HTR-8/SVneo (cell line): ENCODE measurements at places on chromosomes 6 and 20.

- DNase-seq: no peak
Measured at GRCh38 chr6:40738551-40739193, 151.5 kb upstream of the LRFN2 start.

GRCh38 chr6:159056003-159056402 lies 11.2 kb upstream of the TAGAP start:
- no peak for DNase-seq

DNA sequence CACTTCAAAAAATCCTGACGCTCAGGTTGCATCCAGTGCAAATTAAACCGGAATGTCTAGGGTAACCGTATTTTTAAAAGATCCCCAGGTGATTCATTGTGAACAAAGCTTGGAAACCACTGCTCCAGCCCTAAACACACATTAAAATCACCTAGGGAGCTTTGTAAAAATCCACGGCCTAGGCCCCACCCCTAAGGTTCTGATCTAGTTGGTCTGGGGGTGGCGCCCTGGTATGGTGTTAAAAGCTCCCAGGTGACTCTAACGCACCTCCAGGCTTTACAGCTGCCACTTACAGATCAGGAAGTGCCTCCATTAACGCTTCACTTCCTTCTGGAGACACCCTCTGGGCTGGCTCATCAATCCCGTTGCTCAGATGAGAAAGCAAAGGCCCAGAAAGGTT lies 92.2 kb downstream of the GRM4 start:
- DNase-seq: no peak

DNA sequence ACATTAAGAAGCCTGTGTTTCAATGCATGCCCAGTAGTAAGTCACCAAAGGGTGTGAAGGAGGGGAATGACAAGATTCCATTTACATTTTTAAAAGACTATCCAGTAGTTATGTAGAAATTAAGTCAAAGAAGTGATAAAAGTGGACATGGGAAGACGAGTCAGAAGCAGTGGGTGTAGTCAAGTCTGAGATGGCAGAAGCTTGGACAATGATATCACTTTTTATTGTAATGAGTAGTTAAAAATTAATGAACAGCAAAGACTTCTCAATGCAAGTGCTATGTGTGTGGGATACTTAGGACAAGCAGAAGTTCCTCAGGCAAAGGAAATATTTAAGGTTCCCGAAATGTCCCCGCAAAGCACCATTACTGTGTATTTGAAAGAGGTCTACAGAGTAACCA lies 156.0 kb downstream of the DST start:
- DNase-seq: no peak

DNA sequence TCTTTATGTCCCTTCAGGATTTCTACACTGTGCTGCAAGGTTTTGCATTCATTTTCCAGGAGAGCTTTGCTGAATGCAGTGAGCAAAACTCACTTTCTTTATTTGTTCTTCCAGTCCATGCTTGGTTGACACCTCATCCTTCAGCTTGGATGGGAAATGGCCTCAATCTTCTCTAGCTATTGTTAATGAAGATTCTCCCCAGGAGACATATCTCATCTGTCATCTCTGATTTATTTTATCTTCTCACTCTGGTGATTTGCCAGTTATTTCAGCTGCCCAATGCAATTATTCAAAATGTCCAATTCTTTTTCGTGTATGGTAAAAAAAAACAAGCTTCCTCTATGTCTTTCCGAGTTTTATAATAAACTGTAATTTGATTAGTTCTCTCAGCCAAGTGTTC lies 77.9 kb upstream of the PAK5 start:
- no peak for DNase-seq

DNA sequence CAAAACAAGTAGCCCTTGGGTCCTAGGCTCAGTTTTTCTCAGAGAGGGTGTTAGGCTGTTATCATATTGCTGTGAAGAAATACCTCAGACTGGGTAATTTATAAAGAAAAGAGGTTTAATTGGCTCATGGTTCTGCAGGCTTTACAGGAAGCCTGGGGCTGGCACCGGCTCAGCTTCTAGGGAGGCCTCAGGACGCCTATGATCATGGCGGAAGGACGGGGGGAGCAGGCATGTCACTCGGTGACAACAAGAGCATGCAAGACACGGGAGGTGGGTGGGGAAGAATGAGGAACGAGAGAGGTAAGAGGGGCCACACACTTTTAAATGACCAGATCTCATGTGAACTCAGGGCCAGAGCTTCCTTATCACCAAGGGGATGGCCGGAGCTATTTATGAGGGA lies 26.9 kb downstream of the CDH26 start:
- DNase-seq: no peak

GRCh38 chr20:49983848-49984408 lies 1.1 kb downstream of the SNAI1 start:
- DNase-seq: no peak

DNA sequence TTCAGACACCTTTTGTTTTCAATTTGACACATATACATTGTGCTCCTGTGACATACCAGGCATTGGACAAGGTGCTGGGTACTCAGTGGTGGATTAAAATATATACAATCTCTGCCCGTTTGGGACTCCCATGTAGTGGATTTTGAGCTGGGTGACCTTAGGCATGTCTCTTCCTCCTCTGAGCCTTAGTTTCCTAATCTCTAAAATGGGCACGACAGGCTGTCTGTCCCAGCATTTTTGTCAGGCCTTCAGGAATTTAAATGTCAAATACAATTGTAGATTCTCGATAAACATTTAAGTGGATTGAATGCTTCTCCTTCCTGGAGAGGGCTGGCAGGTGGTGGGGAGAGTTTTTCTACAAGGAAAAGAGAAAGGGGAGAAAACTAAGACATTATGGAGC lies 22.6 kb downstream of the CDH22 start:
- no peak for DNase-seq

DNA sequence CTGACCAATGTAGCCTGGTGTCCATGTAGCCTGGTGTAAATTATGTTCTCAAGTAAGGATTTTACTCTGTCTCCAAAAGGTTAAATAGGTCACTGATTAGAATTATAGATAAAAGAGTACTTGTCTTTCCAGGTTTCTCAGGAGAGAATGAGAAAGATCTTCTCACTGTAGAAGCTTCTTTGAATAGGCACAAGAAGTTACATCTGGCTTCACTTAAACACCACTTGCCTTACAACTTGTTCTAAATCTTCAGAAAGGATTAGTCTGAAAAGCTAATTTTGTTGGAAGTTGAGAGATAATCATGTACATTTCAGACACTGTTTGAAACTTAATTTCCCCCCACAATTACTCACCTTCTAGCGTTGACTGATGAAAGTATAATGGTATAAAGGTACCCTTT lies 275.3 kb downstream of the FARS2 start:
- DNase-seq: no peak

GRCh38 chr20:63333241-63333836 lies 27.8 kb downstream of the CHRNA4 start:
- DNase-seq: no peak

- no peak for DNase-seq
Measured at GRCh38 chr20:35636095-35636494, 20.5 kb downstream of the SPAG4 start.

GRCh38 chr6:28207510-28208110 lies 17.5 kb upstream of the ZSCAN9 start:
- peak; percentile 45 for DNase-seq

- no peak for DNase-seq
Measured at GRCh38 chr6:43074847-43075669, 1.1 kb upstream of the PTK7 start.

DNA sequence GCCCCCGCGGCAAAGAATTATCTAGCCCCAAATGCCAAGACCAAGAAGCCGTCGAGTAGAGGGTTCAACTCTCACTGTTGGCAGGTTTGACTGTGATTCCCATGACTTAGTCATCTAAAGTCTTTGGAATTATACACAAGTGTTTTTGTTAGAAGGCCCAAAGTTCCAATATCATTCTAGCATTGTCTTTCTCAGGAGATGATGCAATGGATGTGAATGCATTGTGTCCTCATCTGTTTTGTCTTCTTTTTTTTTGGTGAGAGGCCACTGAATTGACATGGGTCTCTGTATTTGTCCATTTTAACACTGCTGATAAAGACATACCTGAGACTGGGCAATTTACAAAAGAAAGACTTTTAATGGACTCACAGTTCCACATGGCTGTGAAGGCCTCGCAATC lies 290.5 kb upstream of the ZFP64 start:
- no peak for DNase-seq

DNA sequence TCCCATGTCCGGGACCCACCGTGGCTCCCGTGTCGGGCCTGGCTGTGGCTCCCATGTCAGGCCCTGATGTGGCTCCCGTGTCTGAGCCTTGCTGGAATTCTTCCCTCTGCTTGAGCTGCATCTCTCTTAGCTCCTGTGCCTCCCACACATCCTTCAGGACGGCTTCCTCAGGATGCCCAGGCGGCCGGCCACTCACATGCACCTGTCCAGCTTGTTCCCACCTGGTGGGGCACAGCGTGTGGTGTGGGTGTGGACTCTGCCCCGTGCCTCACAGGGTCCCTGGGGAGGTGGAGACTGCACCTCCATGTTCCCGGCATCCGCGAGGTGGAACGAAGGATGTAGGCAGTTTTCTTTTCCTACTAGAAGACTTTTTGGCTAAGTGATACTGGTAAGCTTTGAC lies 170.7 kb downstream of the SMOC2 start:
- no peak for DNase-seq

DNA sequence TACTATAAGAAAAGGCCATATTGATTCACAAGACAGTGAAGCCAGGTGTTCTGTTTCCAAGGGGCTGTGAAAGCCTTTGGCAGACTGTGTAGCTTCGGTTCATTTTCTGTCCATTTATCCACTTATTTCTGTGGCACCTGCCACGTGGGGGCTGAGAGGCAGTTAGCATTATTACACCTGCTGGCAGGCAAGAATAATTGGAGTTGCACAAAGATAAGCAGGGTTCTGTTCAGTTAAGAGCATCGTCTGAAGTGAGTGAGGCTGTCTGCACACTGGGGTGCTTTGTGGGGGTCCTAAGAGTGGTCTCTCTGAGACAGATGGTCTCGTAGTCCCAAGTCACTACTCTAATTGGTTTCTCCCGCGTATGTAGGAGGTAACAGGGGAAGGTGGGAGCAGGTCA lies 60.6 kb upstream of the CCN6 start:
- no peak for DNase-seq

- no peak for DNase-seq
Measured at GRCh38 chr6:132021552-132022375, 70.6 kb upstream of the CCN2 start.

- no peak for DNase-seq
Measured at GRCh38 chr20:43017241-43018030, 172.3 kb downstream of the PTPRT start.

- no peak for DNase-seq
Measured at GRCh38 chr20:35166242-35166830, 5.5 kb upstream of the PROCR start.

DNA sequence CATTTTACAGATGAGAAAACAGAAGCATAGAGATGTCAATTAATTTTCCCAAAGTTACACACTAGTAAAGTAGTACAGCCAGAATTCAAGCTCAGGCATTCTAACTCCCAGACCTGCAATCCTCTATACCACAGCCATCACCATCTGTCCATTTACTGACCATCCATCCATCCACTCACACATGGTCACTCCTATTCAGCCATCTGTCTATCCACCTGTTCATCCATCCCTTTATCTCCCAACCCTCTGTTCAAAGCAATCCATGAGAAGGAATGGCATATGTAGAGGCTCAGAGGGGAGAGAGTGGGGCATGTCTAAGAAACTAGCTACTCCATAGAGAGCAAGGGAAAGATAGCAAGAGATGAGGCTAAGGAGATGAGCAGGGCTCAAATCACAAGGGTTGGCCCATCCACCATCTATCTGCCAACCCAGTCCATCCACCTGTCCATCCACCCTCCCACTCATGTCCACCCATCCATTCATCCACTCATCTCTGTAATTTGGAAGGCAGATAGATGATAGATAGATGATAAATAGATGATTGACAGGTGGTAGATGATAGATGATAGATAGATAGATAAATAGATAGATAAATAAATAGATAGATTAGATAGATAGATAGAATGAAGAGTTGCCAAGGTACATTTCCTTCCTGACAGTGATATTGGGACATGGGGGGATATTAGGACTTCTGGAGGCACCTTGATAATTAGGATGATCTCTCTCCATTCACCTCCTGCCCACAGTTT lies 12.2 kb upstream of the C6orf132 start:
- DNase-seq: no peak

DNA sequence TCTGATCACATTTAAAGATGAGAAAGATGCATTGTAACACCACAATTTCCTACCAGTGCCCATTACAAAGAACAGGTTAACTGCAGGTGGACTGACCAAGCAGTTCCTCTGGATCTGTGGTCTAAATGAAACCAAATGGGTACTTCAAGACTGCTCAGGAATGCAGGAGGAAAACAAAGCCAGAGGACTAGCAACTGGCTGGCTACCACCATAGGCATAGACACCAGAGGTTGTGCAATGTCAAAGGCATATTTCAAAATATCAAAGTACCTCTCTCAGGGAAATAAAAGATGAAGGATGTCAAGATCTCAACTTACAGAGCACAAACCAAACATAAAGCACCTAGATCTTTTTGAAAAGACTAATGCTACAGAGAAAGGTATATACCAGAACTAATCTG lies 65.5 kb downstream of the GMDS start:
- DNase-seq: no peak

DNA sequence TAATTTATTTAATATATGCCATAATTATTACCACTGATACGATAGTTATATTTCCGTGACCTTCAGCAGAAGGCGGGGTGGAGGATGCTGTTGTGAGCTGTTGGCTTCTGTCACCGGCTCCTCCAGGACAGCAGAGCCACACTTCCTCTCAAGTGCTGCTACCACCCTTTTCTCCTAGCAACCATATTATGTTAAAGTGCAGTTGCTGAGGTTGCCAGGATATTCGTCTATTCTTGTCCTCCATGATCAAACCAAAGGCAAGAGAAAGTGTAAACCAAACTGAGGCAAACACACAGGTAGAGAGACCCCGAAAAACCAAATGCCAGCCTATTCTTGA lies 27.8 kb downstream of the RGS17 start:
- DNase-seq: no peak
